CD4-positive, alpha-beta T cell treated with Interleukin-6 for 4 hours (primary cell): ENCODE measurements at places on chromosomes 5 and 9.

- no peak for DNase-seq
These were observed 95.6 kb upstream of the ANKH start for GRCh38 chr5:14967166-14967565.

DNA sequence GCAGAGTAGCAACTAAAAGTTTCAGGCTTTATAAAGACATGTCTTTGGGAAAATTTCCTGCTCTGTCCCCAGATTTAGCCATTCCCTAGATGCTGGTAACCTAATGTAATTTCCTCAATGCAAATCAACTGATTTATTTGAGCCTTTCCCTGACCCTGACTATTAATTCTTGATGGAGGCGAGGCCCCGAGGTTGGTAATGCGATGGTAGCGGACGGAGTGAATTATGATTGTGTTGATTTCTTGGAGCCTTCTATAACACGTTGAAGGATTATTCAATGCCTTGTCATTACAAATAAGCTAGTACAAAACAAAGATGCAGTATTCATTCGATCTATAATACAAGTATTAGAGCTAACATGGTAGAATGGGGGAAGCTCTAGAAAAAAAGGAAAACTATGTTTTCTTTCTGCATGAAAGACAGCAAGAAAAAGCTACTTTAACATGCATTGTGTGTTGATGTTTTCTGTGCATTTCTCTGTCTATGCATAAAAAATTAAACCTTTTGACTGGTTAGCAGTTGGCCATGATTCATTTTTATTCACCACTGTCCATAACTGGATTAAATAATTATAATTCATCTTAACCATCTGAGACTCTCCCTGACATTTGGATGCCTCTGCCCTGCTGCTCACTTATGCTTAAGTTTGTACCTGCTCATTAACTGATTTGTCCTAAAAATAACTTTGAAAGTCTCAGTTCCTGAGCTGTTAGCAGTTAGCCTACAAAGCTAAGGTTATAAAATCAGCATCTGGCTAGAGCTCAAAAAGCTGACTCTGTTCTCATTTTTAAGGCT lies 490.2 kb upstream of the NUDT12 start:
- no peak for DNase-seq

- DNase-seq, result no peak
These were observed 262.9 kb downstream of the AGTPBP1 start for GRCh38 chr9:85478847-85479246.

DNA sequence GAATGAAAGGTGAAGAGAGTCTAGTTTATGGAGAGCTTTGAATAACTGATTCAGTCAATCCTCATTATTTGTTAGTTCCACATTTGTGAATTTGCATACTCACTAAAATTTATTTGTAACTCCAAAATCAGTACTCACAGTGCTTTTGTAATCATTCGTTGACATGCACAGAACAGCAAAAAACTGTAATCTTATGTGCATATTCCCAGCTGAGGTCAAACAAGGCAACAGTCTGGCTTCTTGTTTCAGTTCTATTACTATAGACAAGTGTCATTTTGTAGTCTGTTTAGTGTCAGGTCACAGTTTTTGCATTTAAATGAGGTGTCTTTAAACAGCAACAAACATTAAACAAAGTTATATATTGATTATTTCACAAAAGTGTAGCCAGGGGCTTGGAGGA lies 142.5 kb downstream of the RNF180 start:
- DNase-seq, result no peak

DNA sequence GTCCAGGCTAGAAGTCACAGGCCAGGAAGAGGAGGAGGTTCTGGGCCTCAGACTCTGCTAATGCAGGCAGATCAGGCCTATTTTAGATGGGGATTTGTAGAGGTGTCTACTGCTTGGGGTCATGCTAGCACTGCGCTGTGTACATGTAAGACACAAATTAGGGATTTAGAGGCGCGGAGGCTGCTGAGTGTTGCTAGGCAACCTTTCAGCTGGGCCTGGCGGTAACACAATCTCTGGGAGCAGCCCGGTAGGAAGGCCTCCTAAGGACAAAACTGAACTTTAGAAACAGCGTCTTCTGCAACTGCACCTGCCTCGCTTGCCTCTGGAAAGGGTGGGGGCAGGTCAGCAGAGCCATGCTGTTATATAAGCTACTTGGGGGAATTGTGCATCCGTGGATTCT lies 147.9 kb downstream of the MACROH2A1 start:
- DNase-seq, result no peak

GRCh38 chr5:163502521-163502920 lies 2.9 kb upstream of the MAT2B start:
- DNase-seq, result no peak

GRCh38 chr9:1871626-1872419 lies 143.3 kb upstream of the SMARCA2 start:
- no peak for DNase-seq

DNA sequence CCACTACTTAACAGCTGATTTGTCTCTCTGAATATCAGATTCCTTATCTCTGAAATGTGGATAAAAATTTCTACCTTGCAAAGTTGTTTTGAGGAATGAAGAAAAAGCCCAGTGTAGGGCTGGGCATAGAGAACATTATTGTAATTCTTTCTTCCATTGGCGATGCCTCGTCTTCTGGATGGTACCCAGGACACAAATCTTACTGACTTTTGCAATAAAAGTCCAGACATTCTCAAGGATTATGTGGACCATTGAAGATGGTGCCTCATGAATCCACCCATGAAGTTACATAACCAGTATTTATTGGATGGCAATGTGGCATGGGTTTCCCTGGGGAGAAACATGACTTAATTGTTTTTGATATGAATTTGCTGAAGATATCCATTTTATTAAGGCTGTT lies 33.1 kb downstream of the NNT start:
- no peak for DNase-seq

DNA sequence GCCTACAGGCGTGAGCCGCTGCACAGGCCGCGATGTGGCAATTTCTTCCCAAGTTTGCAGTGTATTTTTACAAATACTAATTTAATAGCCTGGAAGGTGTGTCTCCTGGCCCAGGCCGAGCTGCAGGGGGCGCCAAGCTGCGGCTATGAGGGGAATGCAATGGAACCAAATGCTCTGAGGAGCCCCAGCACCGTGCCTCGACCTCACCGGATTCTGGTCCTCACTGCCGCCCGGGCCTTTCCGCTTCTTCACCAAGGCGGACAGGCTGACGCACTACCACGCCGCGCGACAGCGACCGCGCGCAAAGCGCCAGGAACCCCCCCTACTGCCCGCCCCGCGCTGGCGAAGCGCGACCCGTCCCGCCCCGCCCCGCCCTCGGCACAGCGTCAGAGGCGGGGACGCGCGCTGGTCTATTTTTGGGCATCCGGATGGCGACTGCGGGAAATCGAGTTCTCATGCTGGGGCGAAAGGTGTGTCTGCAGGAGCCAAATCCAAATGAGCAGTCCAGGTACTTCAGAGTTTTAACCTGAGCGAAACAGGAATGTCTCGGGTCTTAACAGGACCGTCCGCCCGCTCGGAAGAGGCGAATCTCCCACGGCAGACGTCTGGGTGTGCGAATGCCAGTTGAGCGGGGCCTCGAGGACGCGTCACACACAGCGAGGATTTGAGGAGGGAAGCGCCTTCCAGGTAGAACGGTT lies 31.7 kb upstream of the PRXL2C start:
- DNase-seq, result peak; percentile 82

- no peak for DNase-seq
These were observed 410.3 kb upstream of the RGMB start for GRCh38 chr5:98363157-98363556.

DNA sequence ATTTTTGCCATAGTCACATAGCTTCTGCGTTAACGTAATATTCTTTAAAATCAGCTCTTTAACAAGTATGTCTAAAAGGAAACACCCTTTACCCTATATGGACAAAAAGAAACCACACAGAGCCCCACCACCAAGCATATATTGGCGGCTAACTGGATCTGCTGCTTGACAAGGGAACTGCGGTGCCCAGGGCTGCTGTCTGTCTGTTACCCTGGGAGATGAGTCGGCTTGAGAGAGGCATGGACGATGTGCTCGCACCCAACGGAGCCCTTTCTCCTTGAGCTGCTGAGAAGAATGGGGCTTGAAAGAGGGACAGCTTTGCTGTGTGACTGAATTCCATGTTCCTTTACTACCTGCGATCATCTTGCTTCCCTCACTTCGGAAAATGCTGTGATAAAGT lies 158.6 kb upstream of the SHB start:
- DNase-seq, result peak; percentile 34

DNA sequence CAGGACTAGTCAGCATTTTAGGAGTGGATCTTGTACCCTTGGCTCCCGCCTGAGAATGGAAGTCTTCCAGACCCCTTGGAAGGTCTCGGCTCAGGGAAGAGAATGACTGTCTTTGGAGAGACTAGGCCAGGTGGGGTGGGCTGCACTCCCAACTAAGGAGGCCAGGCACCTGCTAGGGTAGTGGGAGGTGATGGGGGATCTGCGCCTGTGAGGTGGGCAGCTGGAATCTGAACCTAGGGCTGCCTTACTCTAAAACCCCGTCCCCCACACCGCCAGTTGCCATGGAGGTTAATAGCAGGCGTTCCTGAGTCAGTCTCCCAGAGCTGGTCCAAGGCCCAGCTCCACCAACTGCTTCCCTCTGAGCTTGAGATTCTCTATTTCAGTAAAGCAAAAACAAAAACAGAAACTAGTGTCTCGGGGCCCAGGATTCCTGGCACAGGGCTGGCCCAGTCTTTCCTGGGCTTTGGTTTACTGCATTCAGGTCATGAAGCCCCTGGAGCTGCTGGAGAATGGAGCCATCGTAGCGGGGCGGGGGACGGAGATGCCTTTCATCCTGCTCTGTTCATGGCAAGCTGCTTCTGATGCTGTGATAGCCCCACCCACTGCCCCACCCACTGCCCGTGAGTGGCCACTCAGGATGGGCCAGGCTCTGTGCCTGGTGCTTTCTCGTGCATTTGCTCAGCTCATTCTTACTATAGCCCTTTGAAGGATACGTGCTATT lies 57.5 kb downstream of the DAB2IP start:
- no peak for DNase-seq

- no peak for DNase-seq
These were observed 24.9 kb downstream of the TRPM3 start for GRCh38 chr9:71096421-71097108.

GRCh38 chr5:158382473-158382872 lies 523.5 kb upstream of the CLINT1 start:
- no peak for DNase-seq

GRCh38 chr5:136120529-136120928 lies 12.1 kb upstream of the SMAD5 start:
- no peak for DNase-seq

DNA sequence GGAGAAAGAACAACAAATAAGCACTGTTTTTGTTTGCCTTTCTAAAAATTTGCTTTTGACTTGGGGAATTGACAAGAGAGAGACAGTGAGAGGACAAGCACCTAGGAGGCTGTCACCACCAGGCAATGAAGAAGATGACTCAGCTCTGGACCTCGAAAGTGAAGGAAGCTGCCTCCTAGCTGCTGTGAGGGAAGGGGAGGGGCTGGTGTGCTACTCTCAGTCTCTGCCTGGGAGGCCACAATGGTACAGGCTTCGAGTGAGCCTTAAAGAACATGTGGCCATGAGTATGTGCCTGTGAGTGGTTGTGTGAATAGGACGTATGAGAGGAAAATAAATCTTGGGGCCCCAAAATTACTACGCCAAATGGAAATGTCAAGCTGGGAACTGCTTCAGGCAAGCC lies 7.1 kb upstream of the PLK2 start:
- peak; percentile 24 for DNase-seq

GRCh38 chr5:100890461-100891008 lies 12.5 kb downstream of the ST8SIA4 start:
- DNase-seq, result no peak

- no peak for DNase-seq
These were observed 273.8 kb upstream of the RPS23 start for GRCh38 chr5:82551840-82552385.

DNA sequence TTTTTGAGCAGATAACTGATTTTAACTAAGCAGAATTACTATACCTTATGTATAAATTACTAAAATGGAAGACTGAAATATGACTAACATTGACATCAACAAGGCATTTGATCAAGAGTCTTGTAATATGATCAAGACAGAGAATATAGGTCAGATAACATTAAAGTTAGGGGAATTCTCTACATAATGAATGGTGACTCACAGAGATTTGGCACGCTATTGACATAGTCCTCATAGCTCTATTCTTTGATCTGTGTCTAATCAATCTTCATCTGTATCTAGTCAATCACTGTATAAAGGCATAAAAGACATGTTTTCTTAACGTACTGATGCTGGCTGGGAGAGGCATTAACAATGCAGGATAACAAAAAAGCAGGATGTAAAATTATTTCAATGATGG lies 17.4 kb downstream of the ABITRAM start:
- DNase-seq, result no peak

DNA sequence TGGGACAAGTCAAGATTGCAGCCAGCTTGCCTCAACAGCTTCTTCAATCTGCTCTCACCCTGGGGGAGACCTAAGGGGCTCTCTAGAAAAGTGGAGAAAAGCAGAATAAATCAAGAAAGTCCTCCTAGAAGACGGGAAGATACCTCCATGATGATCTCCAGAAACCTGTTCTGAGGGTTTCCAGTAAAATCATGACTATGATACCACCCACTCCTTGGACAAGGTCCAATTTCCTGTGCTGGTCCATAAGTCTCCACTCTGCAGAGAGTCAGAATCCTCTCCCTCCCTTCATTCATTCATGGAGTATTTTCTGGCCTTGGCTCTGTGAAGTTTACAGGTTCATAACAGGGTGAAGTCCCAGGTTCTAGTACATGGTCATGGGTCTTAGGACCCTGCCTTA lies 168.6 kb downstream of the SLC12A2 start:
- DNase-seq, result no peak

DNA sequence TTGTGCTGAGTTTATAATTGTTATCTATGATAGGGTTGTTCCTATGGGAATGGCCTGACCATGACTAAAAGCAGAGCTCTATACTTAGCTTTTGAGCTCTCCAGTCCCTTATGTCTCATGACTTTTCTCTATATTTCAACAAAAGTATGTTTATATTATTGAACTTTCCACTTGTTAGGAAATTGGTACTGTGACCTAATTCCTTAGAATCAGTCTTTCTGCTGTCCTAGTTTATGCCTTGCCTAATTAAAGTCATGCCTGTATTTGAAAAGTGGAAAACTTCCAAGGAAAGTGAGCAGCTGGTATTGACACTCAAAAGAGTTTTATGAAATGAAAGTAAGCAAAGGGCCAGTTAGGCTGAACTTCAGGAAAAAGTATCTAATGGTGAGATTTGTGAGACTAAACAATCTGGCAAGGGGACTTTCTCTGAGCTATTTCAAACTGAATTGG lies 68.6 kb downstream of the XRCC4 start:
- no peak for DNase-seq

DNA sequence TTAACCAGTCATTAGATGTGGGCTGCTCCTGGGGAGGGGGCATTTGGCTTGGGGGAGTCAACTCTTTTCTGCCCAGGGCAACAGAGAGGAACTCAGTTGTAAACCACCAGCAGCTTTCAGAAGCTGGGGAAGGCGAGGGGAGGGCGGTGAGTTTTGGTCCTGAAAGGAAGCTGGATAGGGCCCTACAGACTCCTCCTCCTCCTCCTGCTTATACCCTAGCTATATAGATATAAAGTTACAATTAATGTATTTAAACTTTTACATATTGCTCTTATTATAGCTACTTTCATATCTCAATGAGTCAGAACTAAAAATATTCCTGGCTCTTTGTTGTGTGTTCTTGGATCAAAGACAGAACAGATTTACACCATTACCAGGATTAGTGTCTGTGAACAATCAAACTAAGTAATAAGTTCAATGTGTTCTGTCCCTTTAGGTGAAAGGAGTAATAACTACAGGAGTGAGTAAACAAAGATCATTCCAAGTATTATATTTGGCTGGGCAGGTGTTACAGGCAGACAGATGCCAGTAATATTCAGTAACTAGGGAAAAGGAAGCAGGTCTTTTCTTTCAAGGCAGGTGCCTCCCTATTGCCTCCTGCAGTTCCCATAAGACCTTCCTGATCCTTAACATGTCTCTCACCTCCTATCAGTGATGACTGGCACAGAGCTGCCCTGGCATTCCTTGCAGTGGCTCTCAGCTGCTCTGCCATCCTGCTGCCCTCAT lies 20.5 kb upstream of the VPS13A start:
- no peak for DNase-seq
